ENCODE measurements at places on chromosomes 7 and 10. TPM values are rescaled to one million over a fixed set of nuclear protein-coding genes. Genes with fewer than 3 reads are reported as not detected.

Gene OGDHL
- total RNA-seq, result 4.2 TPM

Gene PNLIPRP3
- not detected for total RNA-seq

Gene FAM237B
- total RNA-seq, result not detected

GRCh38 chr10:49612513-49613164, 1.2 kb upstream of the CHAT start:
- DNase-seq, result no peak

DNA sequence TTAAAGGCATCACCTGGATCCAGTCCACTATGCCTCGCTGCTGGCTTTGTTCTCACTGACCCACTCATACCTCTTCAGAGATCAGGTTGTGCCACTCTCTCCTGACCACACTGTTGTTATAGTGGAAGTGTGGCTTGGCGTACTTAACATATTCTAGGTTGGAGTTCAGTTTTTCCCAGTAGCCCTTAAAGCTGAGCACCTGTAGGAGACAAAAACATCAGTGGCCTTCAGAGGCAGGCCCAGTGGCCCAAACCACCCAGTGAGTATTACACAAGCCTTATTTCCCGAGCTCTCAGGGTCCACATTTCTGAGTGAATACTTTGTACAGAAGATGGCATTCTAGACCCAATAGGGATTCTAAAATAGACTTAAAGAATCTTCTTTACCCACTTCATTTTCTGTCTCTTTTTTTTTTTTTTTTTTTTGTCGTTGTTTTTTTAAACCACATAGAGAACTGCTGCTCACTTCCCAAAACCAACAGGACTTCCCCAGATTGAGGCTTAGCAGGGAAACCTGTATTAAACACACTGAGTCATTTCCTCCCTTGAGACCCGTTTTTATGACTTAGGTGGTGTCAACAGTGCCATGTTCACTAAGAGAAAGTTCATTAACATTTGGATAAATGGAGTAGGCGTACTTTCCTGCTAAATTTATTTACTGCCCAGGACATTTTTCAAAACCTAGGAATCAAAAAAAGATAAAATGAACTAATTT, 85.8 kb downstream of the GSAP start:
- DNase-seq, result no peak

DNA sequence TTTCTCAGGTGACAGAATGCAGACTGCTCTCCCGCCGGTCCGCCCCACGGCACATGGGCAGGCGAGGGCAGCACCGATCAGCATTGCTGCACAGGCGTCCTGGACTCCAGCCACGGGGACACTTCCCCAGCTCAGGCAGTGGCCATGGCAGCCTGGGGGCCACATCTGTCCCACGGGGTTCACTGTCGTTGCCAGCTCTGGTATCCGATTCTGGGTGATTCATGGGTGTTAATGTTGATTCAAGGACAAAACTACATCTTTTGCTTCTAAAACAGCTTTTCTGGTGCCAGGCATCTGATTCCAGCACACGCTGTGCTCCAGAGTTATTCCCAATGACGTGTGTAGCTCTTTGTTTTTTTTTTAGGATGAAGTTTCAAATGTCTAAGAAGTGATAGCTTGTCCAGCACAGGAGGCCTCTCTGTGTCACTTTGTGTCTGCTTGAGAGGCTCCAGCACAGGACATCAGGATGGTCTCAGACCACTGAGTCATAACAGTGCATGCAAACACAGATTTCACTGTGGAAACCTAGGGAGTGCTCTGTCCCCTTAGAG, 218.0 kb downstream of the WDR37 start:
- DNase-seq, result peak; percentile 35

GRCh38 chr7:28174901-28175661, 5.5 kb downstream of the JAZF1 start:
- DNase-seq, result no peak

DNA sequence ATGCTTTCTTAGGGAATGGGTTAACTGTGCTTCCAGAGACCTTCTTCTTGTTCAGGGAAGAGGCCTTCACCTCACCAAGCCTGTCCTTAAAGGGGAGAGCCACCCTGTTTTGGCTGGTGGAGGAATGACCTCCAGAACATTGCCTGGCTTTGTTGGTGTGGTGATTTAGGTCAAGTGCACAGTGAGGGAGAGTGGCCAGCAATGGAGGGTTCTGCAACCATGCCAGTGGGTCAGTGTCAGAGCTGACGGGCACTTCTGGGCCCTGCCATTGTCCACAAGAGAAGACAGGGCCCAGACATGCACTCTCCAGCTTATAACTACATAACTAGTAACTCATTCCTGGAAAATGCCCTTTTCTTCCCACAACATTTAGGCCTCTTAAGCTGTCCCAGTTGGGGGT, 238.5 kb upstream of the AKR1E2 start:
- no peak for DNase-seq

DNA sequence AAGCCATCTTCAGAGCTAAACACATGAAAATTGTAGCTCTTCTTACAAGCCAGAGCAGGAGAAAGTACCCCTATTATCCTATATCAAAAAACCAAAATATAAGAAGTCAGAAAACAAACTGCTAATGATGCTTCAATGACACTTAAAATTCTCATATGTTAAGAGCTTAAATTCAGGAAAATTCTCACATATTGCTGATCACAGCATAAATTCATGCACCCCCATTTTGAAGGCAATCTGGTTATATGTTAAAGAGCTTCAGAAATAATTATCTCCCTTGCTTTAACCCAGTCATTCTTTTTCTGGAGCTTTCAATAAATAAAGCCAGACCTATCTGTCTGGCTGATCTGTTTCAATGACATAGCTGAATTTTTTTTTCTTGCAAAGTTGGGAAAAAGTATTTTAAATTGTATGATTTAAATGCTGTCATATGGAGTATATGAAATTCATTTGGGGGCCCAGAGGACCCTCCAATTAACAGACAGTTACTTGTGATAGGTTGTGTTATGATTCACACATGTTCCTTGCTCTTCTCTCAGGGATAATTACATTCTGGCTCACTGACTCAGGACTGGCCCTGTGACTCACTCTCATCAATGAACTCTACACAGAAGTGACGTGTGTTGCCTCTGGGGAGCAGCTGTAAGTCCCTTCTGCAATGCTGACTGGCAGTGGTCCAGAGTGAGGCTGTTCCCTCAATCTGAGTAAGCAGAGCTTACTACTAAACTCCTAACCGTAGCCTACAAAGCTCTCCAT, 85.2 kb downstream of the HGF start:
- peak; percentile 73 for DNase-seq
